Activated CD8-positive, alpha-beta memory T cell treated with anti-CD3 and anti-CD28 coated beads for 48 hours (primary cell): ENCODE measurements at places on chromosomes 3 and 15.

DNA sequence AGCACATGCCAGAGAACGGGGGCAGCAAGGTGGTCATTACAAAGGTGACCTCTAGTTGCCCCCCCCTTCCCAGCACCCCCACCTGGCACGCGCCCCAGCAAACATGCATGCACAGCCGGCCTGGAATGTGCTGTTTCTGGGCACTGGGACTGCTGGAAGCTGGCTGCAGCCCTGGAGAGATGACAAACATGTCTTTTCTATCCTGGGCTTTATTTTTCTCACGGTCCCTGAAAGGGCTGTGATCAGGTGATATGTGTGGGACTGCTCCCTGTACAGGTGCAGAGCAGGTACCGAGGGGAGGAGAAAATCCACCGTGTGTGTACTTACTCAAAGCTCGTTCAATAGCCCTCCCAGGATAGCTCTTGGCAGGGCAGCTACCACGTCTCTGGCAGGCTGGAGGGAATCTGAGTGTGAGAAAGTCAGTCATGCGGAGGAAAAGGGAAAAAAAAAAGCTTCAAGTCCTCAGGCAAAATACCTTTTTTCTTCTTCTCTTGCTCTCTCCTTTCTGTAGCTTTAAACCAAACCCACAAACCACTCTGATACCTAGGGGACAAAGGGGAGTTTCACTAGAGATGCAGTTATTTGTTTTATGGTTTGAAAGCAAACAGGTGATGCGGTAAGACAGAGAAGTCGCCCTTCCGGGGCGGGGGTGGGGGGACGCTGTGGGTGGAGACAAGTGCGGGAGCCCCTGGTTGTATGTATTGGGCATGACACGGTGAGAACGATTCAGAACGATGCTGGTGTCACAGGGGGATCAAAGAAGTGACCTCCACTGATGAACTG is 5.0 kb upstream of the HES1 start:
- DNase-seq, result no peak

DNA sequence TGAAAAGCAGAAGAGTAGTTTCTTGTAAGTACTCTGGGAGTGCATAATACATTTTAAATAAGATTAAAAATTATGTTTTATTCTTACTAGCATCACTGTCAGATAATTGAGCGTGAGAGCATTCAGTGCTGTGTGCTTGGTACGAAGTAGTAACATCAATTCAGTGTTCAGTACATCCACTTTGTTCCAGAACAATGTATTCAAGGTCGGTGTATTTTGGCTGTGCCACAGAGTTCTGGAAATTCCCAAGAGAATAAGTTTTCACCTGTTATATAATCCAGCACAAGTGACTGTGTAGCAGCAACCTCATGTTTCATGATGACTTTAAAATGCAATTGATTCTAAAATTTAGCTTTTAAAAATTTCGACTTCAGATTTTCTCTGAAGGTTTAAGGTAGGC is 130.6 kb downstream of the IGF1R start:
- DNase-seq, result no peak

- DNase-seq, result no peak
Observed at GRCh38 chr3:50373146-50374051, 14.1 kb upstream of the TMEM115 start.

GRCh38 chr3:87462228-87462627 is 185.8 kb upstream of the POU1F1 start:
- no peak for DNase-seq

GRCh38 chr3:4426261-4426781 is 40.7 kb downstream of the SUMF1 start:
- DNase-seq, result no peak

GRCh38 chr15:67389975-67390374 is 131.0 kb upstream of the C15orf61 start:
- DNase-seq, result no peak

DNA sequence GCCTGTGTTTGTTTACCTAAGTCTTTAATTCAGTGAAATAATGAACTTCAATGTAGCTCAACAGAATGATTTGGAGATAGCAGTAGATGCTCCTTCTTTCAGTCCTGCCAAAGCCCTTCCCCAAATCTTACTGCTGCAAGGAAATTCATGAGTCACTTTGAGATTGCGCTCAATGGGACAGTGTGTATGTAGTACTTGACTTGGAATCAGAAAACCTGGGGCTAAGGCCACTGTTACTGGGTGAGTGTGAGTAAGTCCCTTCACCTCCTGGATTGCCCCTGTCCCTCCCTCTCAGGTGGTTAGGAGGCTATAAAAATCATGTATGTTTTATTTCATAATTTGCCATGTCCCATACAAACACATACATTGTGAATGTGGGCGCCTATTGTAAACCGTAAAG is 29.9 kb downstream of the ATP13A5 start:
- no peak for DNase-seq

GRCh38 chr15:42053914-42054313 is 33.1 kb upstream of the PLA2G4E start:
- DNase-seq, result no peak

DNA sequence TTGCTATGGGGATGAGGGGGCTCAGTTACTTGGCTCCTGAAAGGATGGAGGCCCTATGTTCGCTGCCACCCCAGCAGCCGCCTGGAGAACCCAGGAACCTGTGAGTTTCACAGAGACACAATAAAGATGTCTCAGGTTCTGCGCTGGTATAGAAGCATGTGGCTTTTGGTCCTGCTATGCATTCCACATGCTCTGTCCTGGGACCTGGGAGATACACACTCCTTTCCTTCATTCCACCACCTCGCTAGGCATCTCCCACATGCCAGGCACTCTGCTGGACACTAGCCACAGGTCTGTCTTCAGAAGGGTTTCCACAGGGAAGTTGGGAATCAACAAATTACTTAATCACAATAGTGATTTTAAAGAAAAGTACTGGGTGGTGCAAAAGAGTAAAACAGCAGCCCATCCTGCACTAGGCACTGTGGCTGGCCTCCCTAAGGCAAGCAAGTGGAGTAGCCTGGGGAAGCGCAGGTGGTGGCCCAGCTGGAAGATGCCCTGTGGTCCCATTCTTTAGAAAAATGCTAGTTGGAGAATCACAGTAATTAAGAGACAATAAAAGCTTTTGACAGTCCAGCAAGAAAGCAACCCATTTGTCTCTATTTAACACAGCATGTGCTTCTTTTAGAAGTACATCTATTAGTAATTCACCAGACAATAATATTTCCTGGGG is 408.9 kb upstream of the WNT5A start:
- DNase-seq, result no peak

GRCh38 chr15:59887211-59887610 is 116.9 kb upstream of the FOXB1 start:
- no peak for DNase-seq

DNA sequence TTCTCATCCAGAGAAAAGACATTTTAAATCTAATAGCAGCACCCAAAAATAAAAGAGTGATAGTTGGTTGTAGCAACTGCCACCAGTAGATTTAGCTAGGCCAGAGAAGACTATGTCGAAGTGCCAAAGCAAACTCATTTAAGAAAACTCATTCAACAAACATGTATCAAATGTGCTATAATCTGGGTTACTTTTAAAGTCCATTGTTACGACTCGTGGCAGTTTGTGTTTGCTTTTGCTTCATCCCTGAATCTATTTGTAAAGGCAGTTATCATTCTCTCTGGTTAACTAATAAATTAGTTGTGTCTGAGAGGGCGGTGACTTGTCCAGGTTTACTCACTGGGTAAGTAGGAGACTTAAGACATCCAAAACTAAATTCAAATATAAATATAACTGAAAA is 159.4 kb downstream of the ZIC4 start:
- no peak for DNase-seq

- no peak for DNase-seq
Observed at GRCh38 chr3:136612512-136612911, 139.7 kb downstream of the STAG1 start.

DNA sequence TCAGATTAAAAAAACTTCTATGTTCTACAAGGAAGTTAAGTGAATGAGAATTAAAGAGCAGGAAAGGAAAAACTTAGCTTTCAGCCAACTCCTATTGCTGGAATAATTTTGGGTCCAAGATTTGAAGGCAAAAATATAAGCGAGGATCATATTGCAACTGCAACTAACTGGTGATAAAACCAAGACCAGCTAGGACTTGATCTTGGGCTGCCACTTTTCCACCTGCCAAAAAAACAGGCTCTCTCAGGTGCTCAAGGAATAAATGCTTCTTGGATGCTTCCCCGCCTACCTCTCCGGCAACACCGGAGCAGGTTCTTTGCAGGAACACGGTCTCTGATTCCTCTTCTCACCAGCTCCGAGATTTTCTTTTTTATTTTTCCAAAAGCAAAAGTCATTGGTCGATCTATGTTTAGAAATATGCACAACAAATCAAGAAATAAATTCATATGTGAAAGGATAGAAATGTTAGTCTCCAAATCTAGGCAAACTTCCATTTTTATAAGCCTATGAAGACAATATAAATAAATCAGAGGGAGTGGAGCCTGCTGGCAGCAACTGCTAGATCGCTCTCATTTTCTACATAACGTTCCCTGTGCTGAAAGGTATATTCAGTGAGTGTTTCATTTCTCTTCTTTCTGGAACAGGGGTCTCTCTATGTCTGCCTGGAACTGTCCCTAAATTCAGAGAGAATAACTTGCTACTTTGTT is 241.9 kb downstream of the NTRK3 start:
- no peak for DNase-seq

DNA sequence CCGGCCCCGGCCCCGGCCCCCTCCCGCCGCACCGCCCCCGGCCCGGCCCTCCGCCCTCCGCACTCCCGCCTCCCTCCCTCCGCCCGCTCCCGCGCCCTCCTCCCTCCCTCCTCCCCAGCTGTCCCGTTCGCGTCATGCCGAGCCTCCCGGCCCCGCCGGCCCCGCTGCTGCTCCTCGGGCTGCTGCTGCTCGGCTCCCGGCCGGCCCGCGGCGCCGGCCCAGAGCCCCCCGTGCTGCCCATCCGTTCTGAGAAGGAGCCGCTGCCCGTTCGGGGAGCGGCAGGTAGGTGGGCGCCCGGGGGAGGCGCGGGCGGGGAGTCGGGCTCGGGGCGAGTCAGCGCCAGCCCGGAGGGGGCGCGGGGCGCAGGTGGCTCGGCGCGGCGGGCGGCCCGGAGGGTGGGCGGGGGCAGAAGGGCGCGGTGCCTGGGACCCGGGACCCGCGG is 352 bp downstream of the CHRD start:
- no peak for DNase-seq

GRCh38 chr15:101625184-101625583 is 27.0 kb downstream of the TM2D3 start:
- no peak for DNase-seq

GRCh38 chr3:196524527-196524926 is 9.4 kb upstream of the SMCO1 start:
- DNase-seq, result no peak

DNA sequence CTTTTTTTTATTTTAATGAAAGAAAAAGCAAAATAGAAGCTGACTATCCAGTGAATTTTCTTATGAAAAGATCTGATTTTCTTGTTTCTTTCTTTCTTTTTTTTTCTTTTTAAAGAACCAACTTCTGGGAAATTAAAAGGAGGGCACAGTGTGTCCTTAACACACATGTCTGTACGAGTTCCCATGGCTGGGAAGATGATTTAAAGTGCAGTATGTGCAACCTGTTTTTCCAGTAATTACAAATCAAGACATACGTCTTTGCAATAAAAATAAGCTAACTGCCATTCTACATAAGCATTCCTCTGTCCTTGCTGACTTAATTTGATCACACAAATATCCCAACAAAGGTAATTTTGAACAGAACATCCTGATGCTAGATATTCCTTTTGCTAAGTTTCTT is 416.1 kb downstream of the ROBO1 start:
- no peak for DNase-seq

GRCh38 chr3:113034011-113034410 is 43.2 kb downstream of the GTPBP8 start:
- DNase-seq, result no peak

- DNase-seq, result no peak
Observed at GRCh38 chr3:45946307-45946706, 3.0 kb downstream of the CXCR6 start.

DNA sequence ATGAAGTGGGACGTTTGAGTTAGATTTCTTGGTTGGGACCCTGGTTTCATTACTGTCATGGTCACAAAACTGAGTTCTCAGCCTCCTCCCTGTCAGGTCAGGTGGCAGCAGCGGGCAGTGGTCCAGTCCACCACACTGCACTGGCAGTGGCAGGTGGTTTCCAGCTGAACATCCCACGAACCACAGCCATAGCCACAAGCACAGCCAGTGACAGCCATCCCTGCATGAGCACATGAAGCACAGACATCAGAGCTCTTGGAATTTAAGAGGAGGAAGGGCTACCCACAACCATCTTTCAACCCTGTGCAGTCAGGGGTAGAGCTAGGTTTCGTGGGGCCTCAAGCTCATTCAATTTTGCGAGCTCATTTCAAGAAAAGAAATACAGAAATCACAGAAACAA is 1.5 kb downstream of the RETNLB start:
- no peak for DNase-seq

DNA sequence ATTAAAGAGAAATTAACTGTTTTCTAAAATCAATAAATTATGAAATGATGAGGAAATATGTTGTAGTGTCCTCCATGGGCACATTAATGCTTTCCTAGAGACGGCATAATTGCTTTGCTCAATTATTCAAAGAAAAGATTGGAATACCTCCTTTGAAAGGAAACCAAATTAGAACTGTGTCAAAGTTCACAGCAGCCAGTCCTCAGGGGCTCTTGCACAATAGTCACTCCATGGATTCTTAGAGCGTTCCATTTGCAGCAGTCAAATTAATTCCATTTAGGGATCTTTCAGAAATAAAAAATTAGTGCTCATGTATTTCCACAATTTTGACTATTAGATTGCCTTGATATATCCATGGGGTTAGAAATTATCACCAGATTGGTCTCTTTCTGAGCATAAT is 841.6 kb upstream of the DPPA4 start:
- no peak for DNase-seq

DNA sequence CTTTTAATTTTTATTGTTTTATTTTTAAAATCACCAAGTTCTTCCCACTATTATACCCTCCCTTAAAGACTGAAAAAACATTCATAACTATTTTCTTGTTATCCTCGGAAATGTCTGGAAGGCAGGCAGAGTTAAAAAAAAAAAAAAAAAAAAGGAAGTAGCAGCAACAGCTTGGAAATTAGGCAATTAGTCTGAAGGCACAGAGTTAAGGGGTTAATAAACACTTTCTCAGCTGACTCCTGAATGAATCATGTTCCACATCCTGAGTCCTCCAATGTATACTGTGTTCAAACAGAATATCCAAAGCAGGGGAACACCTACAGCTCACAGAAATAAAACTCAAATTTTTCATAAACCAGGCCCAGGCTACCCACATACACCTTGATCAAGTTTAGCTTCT is 5.8 kb downstream of the HEXA start:
- DNase-seq, result no peak

DNA sequence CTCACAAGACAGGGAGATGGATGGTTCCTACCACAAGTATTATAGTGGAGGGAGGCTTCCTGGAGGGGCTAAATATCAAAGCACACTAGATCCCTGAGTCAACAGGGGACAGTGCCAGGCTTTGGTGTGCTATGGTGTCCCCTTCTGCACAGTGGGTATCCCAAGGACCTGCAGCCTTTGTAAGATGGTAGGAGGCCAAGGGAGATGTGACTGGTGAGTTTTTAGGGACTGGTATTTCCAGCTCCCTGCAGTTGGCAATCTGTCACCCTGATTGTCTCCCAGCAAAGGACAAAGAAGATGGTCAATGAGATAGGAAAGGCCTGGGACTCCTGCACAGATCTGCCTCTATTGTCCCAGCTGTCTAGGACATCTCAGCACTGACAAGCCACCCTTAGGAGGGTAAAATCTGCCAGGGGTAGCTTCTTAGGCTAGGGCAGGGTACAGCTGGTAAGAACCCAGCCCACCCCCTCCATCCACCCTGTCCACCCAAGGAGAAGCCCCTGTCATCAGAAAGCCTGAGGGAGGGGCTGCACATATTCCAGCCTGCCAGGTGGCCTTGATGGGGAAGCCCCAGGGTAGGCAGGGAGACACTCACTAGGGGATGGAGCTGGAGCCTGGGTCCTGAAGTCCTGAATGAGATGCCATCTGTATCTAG is 631 bp downstream of the CYP1A1 start:
- DNase-seq, result no peak
